ENCODE measurements at places on chromosomes 12 and 14. TPM values are rescaled to one million over a fixed set of nuclear protein-coding genes. Genes with fewer than 3 reads are reported as not detected.
A peak's percentile ranks its signal among the peaks of the same experiment; 100 is the strongest.

DNA sequence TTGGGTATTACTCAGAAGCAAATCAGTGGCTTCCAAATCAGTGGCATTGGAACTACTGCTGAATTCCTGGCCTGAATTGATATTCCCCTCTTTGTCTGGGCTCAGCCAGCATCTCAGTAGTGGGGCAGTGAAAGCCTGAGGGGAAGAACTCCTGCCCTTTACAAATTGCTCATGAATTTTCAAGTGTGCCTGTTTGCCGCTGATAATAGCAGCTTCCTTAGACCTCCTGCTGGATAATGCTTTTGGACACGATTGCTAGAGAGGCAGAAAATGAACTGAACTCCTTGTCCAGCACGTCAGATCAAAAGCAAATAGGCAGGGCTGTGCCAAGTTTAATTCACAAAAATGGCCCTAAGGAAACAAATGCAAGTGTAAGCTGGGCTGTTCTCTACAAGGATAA is 91.3 kb upstream of the GZMB start:
- no peaks in the 10 kb centered on the region for H3K27me3 ChIP-seq
- DNase-seq = no peak
- H3K36me3 ChIP-seq = no peaks in the 10 kb centered on the region
- no peak overlapping the region for H3K4me3 ChIP-seq
- no peak overlapping the region for H3K27ac ChIP-seq
- no peaks in the 10 kb centered on the region for H3K4me1 ChIP-seq

Gene C12orf60
- 5.4 TPM for total RNA-seq

DNA sequence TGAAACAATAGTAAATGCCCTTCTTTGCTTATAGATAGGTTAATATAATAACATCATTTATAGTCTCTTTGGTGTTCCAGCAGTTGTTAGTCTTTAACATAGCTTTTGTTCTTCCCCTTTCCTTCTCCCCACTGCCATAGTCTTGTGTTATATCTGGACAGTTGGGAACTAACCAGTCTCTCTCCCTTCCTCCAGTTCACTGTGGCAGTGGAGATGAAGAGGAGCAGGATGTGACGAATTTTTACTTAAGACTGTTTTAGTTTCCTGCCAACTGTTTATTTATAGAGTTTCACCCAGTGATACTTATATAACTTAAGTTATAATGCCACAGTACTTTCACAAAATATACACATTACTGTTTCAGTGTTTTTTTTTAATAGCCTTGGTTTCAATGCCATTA is 277.4 kb downstream of the PDZRN4 start:
- no peaks in the 10 kb centered on the region for H3K36me3 ChIP-seq
- H3K4me1 ChIP-seq = peaks cover 15% of the 10 kb centered on the region
- DNase-seq = no peak
- no peak overlapping the region for H3K27ac ChIP-seq
- H3K4me3 ChIP-seq = no peak overlapping the region

GRCh38 chr14:80456209-80456608 is 244.9 kb upstream of the DIO2 start:
- no peaks in the 10 kb centered on the region for H3K27me3 ChIP-seq
- no peaks in the 10 kb centered on the region for H3K4me1 ChIP-seq
- H3K27ac ChIP-seq = no peak overlapping the region
- H3K36me3 ChIP-seq = no peaks in the 10 kb centered on the region
- DNase-seq = no peak

Gene MSRB3
- total RNA-seq = 3.7 TPM

DNA sequence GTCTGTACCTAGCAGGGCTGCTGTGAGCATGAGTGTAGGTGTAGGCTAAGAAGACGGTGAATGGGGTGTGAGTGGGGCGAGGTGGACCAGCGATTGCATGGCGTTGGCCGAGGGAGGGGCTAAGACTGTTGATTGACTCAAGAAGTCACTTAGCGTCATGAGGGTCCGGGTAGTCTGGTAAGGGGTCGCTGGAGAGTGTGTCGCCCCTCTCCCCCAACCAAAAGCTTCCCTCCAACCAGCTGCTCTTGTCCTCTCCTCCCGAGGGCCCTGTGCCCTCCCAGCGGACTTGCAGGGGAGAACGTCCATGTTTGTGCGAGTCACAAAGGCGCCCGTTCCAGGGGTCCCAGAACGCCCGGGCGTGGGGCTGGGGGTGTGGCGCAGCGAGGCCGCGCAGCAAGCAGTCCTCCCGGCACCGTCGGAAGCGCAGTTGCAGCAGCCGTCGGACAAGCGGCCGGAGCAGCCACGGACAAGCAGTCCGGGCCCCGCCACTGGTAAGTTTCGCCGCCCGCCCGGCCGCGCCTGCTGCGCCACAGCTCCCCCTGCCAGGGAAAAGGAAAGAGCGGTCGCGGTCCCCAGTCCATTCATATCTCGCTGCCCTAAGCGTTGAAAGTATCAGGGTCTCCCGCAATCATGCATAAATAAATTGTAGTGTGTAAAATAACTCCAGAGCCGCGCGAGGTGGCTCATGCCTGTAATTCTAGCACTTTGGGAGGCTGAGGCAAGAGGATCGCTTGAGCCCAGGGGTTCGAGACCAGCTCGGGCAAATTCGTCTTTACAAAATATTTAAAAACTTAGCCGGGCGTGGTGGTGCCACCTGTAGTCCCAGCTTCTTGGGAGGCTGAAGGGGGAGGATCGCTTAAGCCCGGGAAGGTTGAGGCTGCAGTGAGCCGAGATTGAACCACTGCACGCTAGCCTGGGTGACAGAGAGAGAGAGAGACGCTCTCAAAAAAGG is at the start of gene CCDC63:
Gene CCDC63 (plus strand): TSS at position 373 of the 952 bp plus-strand sequence. CDS start 5,968 bp downstream, outside the sequence.
- H3K4me3 ChIP-seq = peak within 1 kb of the TSS; percentile 56
- no peaks in the 10 kb centered on the region for H3K4me1 ChIP-seq
- peak; percentile 90 for DNase-seq
- no peaks in the 10 kb centered on the region for H3K27me3 ChIP-seq
- H3K36me3 ChIP-seq = no peaks in the 10 kb centered on the region

DNA sequence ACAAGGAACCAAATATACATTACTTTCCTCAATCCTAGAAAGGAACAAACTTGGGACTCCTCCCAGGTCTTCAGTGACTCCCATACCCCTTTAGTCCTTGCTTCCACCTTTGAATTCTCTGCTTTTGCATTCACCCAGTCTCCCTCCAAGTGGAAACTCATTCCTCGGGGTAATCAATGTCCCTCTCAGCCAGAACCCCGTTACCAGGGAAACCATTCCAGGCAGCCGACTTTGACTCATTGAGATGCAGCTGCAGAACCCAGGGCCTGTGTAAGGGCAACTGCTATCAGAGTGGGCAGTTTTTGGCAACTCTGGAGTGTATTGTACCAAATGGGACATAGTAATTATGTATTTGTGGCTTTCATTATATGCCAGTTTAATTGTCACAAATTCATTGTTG is 186.2 kb downstream of the NRXN3 start:
- DNase-seq = peak; percentile 71
- H3K4me1 ChIP-seq = peaks cover 7% of the 10 kb centered on the region
- no peak overlapping the region for H3K27ac ChIP-seq
- H3K27me3 ChIP-seq = no peaks in the 10 kb centered on the region
- H3K4me3 ChIP-seq = no peak overlapping the region

DNA sequence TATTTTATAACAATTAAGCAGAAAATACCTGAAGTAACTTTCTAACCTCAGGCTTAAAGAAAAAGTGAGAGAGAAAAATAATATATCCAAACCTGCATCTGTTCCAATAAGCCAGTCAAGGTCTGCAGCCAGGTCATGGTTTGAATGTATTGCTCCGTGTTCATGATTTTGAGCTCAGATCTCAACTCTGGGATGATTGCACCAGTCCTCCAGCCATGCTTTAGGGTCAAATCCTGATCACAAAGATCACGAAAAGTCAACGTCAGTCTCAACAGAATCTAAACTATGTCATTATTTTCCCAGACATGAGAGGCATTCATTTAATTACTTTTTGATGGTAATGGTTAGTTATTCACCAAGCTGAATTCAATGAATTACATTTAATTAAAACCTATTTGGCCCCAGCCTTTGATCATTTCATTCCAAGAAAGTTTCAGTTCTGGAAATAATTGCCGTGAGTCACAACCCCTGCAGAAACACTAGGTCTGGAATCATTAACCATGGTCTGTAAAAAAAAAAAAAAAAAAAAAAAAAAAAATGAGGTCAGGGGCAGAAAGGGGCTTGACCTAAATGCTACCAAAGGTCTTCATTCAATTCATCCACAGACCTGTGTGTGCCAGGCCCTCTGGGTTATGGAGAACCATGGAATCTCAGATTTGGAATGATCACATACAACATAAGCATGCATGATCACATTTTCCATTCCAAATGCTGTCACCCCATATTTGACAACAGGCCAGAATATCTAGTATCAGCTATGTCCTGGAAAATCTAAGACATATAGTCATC is 55.6 kb downstream of the NT5DC3 start:
- no peaks in the 10 kb centered on the region for H3K4me1 ChIP-seq
- no peak overlapping the region for H3K27ac ChIP-seq
- no peaks in the 10 kb centered on the region for H3K36me3 ChIP-seq
- H3K4me3 ChIP-seq = no peak overlapping the region
- DNase-seq = no peak

DNA sequence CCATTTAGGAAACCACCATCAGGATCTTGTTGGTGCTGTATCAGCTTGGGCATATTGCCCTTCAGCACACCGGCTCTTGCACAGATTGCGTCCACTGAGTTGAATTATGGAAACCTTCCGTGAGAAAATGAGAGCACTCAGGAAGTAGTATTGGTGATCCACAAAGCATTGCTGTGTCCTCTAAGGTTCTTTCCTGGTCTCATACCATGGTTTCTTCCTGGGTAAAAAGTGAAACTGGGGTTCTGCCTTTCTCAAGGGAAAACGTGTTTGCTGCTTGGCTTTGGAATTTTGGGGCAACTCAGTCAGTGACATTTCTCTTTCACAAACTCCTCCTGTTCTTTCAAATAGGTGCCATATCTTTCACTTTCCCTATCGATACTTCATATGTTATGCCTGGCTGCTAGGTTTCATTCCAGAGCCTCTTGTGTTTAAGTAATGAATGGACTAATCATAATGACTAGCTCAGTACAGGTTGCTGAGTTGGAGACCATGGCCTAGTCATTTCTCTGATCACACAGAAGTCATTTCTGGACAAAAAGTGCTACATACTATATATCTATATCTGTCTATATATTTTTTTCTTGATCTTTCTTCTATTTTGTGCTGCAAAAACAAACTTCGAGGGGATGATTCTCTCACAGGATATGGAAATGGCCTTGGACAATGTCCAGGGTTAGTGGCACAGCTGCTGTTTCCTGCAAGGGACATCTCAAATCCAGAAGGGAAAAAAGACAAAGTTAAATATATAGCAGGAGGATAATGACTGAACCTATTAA is 423.4 kb downstream of the ZFP36L1 start:
- DNase-seq = no peak
- peaks cover 32% of the 10 kb centered on the region for H3K4me1 ChIP-seq
- no peaks in the 10 kb centered on the region for H3K36me3 ChIP-seq
- no peak overlapping the region for H3K4me3 ChIP-seq

GRCh38 chr12:129604506-129604905 is 299.3 kb downstream of the TMEM132D start:
- no peak overlapping the region for H3K27ac ChIP-seq
- H3K27me3 ChIP-seq = no peaks in the 10 kb centered on the region
- peaks cover 35% of the 10 kb centered on the region for H3K4me1 ChIP-seq
- no peak for DNase-seq

GRCh38 chr14:90814806-90815571 is 1.2 kb downstream of the TTC7B start:
- no peaks in the 10 kb centered on the region for H3K36me3 ChIP-seq
- H3K27ac ChIP-seq = no peak overlapping the region
- H3K4me3 ChIP-seq = peak overlapping the region; percentile 78
- peaks cover 4% of the 10 kb centered on the region for H3K4me1 ChIP-seq
- no peak for DNase-seq
- H3K27me3 ChIP-seq = peaks cover 23% of the 10 kb centered on the region

Gene RNASE8
- not detected for total RNA-seq

Gene TAS2R50
- total RNA-seq = 2.4 TPM

- no peak overlapping the region for H3K27ac ChIP-seq
- H3K4me1 ChIP-seq = peaks cover 8% of the 10 kb centered on the region
- no peaks in the 10 kb centered on the region for H3K36me3 ChIP-seq
Observed at GRCh38 chr12:80815351-80815750, 98.6 kb downstream of the MYF5 start.

- no peaks in the 10 kb centered on the region for H3K27me3 ChIP-seq
- no peaks in the 10 kb centered on the region for H3K36me3 ChIP-seq
- H3K27ac ChIP-seq = no peak overlapping the region
- peaks cover 4% of the 10 kb centered on the region for H3K4me1 ChIP-seq
- DNase-seq = no peak
Observed at GRCh38 chr14:81172353-81172752, 48.4 kb downstream of the GTF2A1 start.

Gene PXN
- 19.3 TPM for total RNA-seq

DNA sequence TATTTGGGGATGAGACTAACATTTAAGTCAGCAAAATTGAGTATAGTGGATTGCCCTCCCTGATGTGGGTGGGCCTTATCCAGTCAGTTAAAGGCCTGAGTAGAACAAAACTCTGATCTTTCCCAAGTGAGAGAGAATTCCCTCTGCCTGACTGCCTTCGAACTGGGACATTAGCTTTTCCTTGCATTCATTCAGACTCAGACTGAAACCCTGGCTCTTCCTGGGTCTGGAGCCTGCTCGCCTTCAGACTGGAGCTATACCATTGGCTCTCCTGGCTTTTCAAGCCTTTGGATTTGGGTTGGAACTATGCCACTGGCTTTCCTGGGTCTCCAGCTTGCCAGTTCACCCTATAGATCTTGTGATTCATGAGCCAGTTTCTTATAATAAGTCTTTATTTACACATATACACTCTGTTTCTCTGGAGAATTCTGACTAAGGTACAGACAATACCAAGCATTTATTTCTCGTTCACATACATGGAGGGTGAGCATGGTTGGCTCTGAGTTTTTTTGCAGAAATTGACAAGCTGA is 296.5 kb downstream of the ERC1 start:
- no peaks in the 10 kb centered on the region for H3K36me3 ChIP-seq
- H3K27ac ChIP-seq = peak overlapping the region; percentile 56
- no peak overlapping the region for H3K4me3 ChIP-seq
- no peaks in the 10 kb centered on the region for H3K27me3 ChIP-seq

GRCh38 chr14:96161636-96162035 is 43.0 kb upstream of the BDKRB2 start:
- H3K27me3 ChIP-seq = no peaks in the 10 kb centered on the region
- H3K4me1 ChIP-seq = no peaks in the 10 kb centered on the region
- DNase-seq = no peak
- H3K27ac ChIP-seq = no peak overlapping the region

DNA sequence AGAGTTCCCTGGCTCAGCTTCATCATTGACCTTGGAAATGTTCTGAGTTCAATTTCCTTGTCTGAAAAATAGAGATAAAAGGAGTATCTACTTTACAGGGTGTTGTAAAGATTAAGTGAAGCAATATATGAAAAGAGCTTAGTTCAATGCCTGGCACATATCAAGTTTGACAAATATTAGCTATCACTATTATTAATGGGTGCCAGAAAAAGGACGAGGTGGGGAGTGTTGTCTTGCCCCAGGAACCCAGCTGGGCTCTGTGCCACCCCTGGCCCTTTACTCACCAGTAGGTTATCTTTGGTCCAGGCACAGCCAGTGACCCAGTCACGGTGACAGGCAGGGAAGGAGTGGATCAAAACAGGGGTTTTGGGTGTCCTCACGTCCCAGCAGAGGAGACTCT is 32.0 kb downstream of the PARP2 start:
- H3K36me3 ChIP-seq = no peaks in the 10 kb centered on the region
- no peaks in the 10 kb centered on the region for H3K27me3 ChIP-seq
- DNase-seq = no peak
- no peak overlapping the region for H3K27ac ChIP-seq
